T1000 (cell line): ENCODE measurements at places on chromosomes 12 and 14.

GRCh38 chr14:66910311-66910840 lies 278.9 kb upstream of the GARIN2 start:
- DNase-seq: no peak

DNA sequence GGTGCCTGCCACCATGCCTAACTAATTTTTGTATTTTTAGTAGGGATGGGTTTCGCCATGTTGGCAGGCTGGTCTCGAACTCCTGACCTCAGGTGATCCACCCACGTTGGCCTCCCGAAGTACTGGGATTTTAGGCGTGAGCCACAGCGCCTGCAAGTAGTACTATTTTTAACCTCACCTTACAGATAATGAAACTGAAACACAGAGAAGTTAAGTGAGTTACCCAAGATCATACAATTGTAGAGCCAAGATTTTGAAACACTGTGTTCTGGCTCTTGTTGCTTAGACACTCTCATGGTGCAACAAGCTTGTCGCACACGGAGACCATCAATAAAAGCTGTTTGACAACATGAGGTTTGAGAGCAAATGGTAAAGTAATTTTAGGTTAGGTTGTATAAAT lies 159.1 kb upstream of the LMNTD1 start:
- DNase-seq: no peak

DNA sequence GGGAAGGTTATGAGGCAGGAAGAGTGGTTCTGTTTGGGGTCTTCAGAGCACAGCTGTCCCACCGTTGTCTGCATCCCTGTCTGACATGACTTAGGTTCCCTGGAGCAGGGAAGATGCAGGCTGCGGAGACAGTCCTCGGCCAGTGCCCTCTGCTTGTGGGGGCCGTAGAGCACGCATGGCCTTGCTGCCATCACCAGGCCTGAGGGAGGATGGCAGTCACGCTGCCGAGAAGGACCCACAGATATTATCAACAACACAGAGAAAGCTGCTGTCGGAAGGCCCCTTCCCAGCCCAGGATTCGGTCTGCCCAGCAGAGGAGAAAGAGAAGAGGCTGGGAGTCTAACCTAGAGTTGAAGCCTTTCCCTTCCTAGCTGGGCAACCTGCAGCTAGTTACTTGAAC lies 35.0 kb downstream of the ERH start:
- no peak for DNase-seq

DNA sequence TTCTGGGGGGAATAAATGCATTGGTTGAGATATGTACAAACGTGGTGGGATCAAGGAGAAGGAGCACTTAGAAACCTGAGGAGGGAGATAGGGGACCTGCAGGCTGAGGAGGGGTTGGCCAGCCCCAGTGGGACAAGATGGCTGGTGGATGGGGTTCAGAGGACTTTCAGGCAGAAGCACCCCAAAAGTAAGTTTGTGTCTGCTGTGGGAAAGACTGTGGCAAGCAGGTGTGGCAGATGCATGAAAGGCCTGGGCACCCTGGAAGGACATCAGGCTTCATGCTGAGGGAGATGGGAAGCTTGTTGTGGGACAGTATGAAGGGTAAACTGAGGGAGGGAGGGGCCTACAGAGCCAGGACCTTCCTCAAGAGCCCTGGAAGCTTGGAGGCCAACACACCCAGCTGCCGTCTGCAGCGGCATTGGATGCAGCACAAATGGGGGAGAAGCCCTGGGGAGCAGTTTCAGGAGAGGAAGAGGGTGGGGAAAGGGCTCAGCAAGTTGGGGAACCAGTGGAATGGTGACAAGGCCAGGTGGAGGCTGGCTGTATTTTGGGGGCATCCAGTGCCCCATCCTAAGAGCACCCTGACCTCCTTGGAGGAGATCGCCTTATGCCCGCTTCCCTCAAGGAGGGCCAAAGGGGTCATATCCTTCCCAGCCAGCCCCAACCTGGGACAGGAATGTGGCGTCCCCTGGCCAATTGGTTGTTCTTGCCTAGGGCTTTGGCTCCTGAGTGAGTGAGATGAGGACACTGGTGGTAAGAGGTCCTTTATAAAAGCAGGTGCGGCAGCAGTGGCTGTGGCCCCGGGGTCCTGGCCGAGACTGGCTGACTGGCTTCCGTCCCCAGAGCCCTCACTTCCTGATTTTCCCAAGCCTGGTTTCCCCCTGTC lies 20.7 kb downstream of the NFKBIA start:
- no peak for DNase-seq

DNA sequence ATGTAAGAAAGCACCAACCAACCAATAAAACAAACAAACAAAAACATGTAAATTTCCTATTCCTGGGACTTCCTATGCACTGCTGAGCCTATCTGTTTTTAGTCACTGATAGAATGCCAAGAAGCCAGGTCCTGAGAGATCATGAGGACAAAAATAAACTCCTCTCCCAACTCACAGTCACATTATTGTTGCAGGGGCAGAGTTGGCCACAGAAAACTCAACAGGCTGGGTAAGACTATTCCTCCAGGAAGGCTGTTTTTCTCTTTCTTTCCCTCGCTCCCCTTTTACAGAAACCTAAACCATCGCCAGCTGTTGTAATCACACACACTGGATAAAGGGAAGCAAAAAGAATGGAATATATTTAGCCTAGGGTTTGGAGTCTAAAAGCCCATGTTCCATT lies 55.8 kb upstream of the METAP2 start:
- no peak for DNase-seq

DNA sequence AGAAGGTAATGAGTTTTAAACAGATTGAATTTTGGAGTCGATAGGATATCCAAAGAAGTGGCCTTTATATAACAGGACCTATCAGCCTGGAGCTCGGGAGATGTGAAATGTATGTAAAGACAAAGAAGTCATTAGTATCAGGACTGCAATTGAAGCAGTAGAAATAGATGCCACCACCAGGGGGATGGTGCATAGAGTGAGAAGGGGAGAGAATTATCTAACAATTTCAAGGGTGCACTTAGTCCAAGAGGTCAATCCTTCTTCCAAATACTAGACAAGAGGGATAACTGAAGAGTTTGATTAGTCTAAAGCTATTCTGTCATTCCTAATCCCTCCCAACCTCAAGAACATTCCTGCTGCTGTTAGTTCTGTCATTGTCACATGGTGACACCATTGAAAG lies 127.8 kb downstream of the CFAP54 start:
- no peak for DNase-seq

DNA sequence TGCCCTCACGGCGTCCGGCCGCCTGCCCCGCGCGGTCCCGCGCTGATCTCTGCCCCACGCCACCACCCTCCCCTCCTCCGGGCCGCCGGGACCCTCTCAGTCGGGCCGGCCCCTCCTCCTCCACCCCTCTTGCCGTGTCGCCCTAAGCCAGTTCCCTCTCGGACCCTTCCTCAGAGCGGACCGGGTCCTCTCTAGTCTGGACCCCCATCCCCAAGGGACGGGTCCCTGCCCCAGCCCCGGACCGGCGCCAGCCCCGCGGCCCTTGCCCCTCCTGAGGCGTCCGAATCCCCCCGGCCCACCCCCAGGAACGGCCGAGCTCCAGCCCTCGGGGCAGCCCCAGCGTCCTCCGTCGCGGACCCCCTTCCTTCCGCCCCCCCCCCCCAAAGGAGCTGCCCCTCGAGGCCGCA lies 485 bp downstream of the PPP4R4 start:
- DNase-seq: no peak

DNA sequence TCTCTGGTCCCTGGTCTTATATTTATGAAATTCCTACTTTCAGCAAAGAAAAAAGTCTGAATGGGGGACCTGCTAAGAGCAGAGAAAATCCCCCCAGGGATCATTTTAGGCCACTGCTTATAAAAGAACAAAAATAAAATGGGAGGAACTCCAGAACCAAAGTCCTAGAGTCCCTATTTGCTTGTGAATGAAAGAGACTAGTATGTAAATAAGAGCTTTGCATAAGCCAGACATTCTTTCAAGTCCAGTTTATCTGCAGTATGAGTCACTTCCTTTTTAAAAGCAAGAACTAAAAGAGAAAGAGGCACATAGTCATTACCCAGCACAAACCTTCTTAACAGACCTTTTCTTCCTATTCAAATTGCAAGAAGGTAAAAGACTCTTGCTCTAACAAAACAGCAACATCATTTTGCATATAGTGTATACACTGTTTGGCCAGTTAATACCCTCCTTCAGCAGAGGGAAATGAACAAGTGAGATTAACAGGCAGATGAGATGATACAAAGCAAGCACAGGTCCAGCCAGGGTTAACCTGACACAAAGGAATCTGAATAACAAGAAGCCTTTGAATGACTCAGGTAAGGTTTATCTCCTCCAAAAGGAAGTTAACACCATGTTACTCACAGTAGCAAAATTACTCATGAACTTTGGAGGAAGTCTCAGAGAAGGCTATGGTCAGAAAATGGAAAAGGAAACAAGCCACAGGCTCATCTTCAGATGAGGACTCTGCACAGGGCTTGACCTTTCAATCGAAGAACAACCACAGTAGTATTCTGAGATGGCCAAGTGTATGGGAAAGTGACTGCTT lies 87.3 kb downstream of the PHLDA1 start:
- DNase-seq: no peak

- DNase-seq: no peak
These were observed 56.8 kb downstream of the SPPL3 start for GRCh38 chr12:120847392-120847791.
